T-helper 2 cell (primary cell): ENCODE measurements at places on chromosomes 12 and 14.

- no peak for DNase-seq
Measured at GRCh38 chr12:132364348-132364902, 35.0 kb upstream of the GALNT9 start.

GRCh38 chr12:19895246-19896020 is 456.1 kb downstream of the AEBP2 start:
- DNase-seq = no peak

- peak; percentile 89 for DNase-seq
Measured at GRCh38 chr12:67827820-67828383, 161.3 kb upstream of the IFNG-AS1 start.

DNA sequence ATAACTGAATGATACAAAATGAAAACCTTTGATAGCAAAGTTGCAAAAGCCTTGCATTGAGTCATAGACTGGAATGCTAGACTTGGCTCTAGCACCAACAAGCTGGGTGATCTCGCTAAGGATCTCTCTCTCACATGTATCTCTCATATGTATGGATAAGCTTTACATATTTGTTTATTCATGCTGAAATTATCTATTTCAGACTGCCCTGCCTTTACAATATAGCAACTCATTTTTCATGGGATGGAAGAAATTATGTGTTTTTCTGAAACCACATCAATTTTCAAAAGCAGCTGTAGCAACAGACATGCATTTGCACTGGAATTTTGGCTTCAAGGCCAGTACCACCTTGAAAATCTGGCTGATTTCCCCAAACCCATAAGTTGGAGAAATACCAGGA is 11.4 kb downstream of the RERG start:
- no peak for DNase-seq

DNA sequence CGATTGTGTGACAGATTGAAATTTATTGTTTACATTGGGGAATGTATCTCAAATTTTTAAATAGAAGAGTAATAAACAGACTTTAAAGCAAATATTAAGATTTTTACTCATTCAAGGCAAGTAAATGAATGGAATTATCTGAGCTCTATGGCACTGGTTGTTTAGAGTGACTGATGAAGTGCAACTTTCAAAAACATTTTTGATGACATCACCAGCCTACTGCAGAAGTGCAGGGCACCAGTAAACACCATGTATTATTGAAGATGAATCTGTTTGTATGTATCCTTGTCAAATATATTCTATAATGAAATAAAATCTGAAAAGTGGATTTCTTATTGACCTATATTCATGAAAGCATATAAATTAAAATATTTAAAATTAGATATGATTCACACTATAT is 124.0 kb upstream of the EVL start:
- no peak for DNase-seq

GRCh38 chr12:3034067-3034750 is 43.0 kb upstream of the TSPAN9 start:
- no peak for DNase-seq

DNA sequence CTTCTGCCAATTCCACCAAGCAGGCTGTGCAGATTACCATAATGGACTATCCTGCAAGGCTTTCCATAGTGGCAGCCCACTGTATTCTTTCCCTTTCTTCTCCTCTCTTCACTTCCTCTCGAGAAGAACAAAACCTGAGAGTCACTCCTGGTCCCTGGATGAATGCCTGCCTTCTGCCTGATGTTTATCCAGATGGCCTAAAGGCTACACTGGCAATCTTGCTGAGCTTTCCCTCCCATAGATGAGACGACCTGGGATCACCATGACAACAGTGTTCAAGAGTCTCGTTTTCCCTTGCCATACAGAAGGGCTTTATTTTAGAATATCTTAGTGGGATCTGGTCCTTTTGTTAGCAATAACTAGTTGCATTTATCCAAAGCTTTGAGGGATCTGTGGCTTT is 142.3 kb downstream of the RTN1 start:
- no peak for DNase-seq

DNA sequence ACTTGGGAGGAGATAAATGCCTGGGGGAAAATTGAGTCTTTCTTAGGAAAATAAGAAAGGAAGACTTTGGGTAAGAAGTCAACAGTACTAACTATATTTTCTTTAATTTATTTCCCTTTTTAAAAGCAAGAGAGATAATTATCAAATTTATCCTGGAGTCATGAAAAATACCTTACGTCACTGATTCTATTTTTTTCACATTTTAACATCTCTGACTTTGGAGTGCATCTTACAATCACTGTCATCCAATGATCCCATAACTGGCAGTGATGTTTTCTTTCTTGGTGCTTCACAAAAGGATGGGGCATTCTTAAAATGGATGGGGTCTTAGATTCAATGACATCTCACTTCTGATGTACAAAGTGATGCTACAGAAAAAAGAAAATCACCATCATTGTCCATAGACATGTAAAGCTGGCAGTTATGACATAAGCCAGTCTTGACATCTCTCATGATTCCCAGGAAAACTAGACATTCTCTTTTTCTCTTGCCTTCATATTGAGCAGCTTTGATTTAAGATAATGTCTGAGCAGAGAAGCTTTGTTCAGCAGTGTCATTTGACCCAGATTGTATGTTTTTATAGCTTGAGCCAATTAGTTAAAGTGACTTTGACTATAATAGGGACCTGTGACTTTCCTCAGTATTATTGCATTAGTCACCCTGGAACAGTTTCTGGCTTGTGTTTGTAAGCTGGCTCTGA is 236.2 kb downstream of the EGLN3 start:
- no peak for DNase-seq

DNA sequence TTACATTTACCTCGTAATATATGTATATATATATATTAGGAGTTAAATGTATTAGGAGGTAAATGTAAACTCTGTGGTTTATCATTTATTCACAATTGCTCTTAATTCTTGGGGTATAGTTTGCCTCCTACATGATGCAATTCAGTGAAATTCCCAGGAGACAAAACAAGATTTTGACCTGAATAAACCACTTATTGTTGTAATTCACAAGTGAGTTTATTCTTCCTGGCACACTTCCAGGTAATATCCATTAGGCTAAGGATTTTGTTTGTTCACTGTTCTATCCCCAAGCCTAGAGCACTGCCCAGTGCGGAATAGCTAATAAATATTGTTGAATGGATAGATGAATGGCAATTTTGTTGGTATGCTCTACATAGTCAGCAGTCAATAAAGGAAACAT is 3.0 kb downstream of the SMIM10L1 start:
- no peak for DNase-seq

- no peak for DNase-seq
Measured at GRCh38 chr12:98870504-98870903, 225.4 kb downstream of the APAF1 start.

- DNase-seq = no peak
Measured at GRCh38 chr14:40099316-40099715, 667.1 kb upstream of the FBXO33 start.

DNA sequence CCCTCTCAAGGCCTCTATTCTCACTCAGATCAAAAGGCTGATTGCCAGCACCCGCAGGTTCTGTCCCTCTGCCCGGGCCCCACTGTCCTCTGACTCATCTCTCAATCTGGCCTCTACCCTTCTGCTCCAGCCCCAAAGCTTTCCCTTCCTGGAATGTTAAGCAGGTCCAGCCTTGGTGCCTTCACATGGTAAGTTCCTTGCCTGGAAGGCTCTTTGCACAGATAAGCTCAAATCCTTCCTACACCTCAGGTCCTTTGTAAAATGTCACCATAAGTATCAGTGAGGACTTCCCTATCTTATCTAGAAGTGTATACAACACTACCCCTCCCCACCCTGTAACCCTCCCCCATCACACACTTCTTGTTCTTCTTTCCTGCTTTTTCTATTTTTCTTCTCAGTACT is 22.2 kb downstream of the LPCAT3 start:
- DNase-seq = no peak

DNA sequence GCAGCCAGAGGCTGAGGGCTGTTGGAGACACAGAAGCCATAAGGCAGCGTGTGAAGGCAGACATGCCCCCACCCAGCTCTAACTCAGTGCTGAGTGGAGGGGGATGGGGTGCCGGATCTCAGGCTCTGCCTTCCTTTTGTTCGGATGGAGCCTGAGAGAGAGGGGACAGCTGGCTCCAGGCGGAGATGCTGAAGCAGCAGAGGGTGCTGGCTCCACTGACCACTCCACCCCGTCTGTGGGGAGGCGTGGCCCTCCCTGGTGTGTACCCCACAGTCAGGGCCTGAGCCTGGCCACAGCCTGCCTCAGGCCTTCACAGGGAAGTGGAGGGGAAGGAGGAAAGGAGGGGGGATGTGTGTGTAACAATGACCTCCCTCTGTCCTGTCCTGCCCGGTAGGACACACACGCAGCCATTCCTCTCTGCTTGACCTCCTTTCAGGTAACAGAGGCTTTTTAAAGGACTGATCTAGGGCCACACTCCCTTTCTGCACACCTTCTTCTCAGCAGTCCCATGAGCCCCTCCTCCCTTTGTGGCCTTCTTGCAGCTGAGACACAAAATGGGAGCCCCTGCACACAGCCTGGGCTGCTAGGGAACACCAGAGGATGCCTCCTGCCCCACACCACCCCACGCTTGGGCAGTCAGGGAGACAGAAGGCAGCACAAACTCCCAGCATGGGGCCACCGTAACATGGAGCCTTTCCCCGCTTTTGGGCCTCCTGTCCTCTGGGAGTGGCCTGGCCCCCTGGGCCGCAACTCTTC is 9.6 kb upstream of the ENDOU start:
- DNase-seq = no peak

GRCh38 chr14:95679148-95679815 is 6.9 kb upstream of the TCL1B start:
- no peak for DNase-seq

DNA sequence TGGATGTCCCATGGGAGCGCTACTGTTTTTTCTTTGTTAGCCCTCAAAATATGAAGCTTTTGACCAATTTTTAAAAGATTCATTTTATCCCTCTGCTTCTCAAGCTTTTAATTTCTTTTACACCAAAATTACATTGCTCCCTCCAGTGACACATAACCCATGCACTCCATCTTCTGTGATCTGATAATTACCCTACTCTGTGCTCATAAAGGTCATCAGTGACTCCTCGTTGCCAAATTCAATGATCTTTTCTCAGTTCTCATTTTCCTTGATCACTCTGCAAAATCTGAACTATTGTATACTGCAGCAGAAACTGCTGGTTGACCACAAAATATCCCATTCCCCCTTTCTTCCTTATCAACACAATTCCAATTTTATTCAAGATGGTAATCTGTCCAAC is 8.7 kb upstream of the PTGDR start:
- DNase-seq = no peak

DNA sequence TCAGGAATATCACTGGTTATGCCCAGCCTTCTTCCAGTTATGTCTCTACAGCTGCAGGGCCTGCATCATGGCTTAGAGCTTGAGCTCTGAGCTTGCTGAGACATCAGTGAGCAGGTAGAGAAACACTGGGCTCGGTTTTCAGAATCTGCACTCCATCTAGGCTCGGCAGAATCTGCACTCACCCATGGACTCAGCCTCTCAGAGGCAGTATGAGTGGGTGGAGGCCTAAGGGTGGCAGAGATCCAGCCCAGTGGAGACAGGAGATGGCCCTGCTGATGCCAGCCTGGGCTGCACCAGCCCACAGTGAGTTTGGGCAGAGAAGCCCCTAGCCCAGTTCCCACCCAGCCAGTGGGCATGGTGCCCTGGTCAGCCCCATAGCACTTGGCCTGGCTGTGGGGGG is 12.8 kb downstream of the KRT80 start:
- DNase-seq = no peak

DNA sequence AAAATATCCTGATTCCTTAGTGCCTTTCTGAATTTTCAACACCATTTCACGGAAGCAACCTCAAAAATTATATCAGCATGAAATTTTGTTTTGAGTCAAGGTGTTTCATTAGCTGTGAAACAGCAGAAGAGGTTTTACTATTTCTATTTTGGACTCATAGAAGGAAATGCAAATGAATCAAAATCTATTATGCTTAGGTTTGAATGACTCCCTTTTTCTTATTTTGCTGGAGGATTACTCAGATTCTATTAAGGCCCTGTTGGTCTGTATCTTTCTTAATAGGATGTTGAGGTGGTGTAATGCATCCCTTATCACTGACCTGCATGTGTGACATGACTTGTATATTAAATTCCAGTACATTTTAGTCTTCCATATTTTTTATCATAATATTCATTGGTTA is 165.8 kb downstream of the TMTC2 start:
- DNase-seq = no peak

- DNase-seq = no peak
Measured at GRCh38 chr12:121678716-121679300, 9.4 kb upstream of the MORN3 start.
